ENCODE measurements at places on chromosomes 16 and 17.
A peak's percentile ranks its signal among the peaks of the same experiment; 100 is the strongest.

DNA sequence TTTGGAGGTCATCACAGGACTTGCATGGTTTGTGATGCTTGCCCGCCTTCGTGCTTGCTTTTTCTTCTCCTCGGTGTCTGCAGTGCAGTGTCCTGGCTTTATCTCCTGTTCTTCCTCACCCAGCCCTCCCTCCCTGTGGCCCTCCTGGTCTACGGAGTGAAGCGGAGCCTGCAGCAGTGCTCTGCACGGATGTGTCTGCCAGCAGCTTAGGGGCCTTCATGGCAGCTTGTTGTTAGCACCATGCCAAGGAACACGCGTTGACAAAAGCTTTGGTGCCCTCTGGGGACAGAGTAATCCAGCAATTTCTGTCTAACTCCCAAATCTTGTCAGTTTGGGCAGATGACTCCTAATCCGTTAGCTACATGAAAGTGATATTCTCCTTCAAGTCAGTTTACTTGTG, 9.9 kb downstream of the DHODH start:
- DNase-seq, result no peak

- peak; percentile 35 for DNase-seq
These were observed 661 bp downstream of the LRRC3C start for GRCh38 chr17:39927929-39928857.

- no peak for DNase-seq
These were observed 171.3 kb downstream of the ABCA8 start for GRCh38 chr17:68783861-68784260.

DNA sequence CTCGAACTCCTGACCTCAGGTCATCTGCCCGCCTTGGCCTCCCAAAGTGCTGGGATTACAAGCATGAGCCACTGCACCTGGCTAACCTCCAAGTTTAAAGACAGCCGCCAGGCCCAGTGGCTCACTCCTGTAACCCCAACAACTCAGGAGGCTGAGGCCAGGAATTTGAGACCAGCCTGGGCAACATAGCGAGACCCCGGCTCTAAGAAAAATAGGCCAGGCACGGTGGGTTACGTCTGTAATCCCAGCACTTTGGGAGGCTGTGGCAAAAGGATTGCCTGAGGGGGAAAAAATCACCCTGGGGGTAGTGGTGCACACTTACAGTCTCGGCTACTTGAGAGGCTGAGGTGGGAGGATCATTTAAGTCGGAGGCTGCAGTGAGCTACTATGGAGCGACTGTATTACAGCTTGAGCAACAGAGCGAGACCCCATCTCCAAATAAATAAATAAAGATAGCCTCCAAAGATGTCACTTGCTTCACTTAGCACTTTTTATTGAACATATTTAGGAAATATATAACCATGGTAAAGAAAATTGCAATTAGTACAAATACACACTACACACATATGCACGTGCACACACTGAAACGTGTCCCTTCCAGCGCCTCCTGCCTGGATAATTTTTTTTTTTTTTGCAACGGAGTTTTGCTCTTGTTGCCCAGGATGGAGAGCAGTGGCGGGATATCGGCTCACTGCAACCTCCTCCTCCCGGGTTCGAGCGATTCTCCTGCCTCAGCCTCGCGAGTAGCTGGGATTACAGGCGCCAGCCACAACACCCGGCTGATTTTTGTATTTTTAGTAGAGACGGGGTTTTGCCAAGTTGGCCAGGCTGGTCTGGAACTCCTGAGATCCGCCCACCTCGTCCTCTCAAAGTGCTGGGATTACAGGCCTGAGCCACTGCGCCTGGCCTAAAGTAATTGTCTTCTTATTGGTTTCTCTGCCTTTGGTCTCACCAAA, 1.4 kb upstream of the BCKDK start:
- no peak for DNase-seq

- DNase-seq, result no peak
These were observed 26.8 kb downstream of the WSCD1 start for GRCh38 chr17:6097005-6097279.

DNA sequence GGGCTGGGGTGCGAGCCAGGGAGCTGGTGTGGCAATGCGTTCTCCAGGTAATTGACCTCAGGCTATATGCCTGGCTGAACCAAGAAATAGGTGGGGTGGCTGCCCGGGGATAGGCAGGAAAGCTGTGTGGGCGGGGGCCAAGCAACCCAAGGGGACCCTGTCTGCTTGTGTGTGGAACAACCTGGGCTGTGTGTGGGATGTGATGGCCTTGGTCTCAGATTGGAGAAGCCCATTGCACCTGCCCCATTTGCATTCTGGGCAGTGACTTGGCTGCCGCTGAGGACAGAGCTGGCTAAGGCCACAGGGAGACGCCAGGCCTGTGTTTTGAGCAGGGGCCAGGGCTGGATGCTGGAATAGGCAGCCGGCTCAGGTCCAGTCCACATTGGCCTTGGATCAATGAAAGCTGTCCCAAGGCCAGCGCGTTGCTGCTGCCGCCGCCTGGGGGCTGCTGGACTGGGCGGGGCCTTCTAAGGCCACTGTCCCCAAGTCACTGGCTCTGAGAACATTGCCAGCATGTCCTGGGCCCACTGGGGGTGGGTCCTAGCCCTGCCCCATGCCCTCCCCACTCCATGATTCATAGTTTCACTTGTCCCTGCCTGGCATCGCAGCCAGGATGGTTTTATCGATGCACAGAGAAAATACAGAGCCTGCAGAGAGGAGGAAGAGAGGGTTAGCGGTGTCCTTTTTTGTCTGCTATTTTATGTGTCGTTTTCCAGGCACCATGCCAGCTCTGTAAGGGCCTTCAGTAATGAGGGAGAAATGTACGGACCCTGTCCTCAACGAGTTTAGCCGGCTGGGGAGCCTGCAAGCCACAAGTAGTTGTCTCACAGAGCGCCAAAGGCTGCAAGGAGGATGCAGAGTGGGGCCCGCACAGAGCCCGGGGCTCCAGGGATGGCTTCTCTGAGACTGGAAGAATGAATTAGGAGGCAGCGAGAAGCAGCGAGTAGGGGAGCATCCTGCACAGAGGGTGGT, 43.9 kb downstream of the NKD1 start:
- no peak for DNase-seq

GRCh38 chr17:46154151-46154816, 38.9 kb downstream of the KANSL1 start:
- peak; percentile 65 for DNase-seq

GRCh38 chr17:57956291-57957119, 1.3 kb upstream of the CUEDC1 start:
- no peak for DNase-seq

- DNase-seq, result no peak
These were observed 6.1 kb upstream of the KRT10 start for GRCh38 chr17:40828454-40829044.

GRCh38 chr17:81840826-81841778, 6.3 kb upstream of the PPP1R27 start:
- no peak for DNase-seq

- DNase-seq, result no peak
These were observed 3.1 kb downstream of the NETO2 start for GRCh38 chr16:47140686-47141085.

GRCh38 chr17:16439303-16439791, 24.0 kb downstream of the TRPV2 start:
- DNase-seq, result no peak

DNA sequence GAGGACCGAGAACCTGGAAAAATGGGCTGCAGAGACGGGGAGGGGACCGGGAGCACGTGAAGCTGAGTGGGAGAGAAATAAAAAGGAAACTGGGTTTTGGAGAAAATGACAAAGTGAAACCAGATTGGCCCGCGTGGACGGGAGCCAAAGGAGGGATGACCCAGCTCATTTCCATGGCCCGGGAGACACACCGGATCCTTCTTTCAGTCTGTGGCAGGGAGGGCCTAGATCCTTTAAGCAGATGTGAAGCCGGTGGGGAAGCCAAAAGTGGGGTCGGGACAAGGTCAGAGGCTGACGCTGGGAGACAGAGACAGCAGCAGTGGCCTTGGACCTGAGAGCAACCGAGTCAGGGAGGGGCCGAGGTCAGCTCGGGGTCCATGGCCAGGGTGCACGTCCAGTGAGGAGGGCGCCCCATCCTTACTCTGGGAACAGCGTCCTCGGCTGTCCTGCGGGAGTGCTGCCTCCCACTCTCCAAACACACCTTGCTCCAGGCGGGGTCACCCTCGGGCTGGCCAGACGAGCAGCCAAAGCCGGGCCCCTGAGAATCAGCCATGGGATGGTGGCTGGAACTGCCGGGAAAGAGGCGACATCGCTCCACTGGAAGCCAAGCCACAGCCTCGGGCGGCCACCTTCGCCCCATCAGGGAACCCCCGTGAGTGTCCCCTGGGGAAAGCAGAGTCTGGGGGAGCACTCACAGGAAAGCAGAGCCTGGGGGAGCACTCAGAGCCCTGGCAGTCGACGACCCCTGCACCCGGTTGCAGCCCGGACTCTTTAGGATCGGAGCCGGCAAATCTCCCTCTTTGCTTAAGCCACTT, 17.3 kb downstream of the CA5A start:
- DNase-seq, result peak; percentile 11

DNA sequence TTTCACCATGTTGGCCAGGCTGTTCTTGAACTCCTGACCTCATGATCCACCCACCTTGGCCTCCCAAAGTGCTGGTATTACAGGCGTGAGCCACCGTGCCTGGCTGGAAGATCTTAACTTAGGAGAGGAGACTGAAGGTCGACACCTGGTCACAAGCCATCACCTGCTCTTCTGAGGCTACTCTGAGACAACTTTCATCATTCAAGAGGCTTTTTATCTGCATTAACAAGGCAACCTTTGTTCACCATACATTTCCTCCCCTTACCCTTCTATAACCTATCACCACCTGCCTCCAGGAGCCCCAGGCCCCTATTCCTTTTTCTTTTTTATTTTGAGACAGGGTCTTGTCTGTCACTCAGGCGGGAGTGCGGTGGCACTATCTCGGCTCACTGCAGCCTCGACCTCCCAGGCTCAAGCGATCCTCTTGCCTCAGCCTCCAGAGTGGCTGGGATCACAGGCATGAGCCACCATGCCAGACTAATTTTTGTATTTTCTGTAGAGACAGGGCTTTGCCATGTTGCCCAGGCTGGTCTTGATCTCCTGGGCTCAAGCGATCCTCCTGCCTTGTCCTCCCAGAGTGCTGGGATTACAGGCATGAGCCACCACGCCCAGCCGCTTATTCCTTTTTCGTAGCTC, 6.2 kb downstream of the LITAF start:
- DNase-seq, result no peak

DNA sequence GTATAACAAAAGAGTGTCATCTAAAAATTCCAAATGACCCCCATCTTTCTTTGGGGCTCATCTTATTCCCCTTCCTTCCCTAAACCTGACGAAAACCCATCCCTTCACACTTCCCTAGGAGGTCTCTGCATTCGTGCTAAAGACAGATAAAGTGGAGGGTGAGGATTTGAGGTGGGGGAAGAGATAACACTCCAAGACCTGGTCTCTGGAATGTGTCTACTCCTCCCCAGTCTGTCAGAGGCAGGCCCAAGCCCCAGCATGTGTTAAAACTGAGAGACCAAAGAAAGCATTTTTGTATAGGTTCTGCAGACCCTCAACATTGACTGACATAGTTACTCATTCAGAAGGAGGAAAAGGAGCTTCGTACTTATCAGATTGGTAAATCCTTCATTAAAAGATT, 11.0 kb upstream of the LHX1 start:
- no peak for DNase-seq

DNA sequence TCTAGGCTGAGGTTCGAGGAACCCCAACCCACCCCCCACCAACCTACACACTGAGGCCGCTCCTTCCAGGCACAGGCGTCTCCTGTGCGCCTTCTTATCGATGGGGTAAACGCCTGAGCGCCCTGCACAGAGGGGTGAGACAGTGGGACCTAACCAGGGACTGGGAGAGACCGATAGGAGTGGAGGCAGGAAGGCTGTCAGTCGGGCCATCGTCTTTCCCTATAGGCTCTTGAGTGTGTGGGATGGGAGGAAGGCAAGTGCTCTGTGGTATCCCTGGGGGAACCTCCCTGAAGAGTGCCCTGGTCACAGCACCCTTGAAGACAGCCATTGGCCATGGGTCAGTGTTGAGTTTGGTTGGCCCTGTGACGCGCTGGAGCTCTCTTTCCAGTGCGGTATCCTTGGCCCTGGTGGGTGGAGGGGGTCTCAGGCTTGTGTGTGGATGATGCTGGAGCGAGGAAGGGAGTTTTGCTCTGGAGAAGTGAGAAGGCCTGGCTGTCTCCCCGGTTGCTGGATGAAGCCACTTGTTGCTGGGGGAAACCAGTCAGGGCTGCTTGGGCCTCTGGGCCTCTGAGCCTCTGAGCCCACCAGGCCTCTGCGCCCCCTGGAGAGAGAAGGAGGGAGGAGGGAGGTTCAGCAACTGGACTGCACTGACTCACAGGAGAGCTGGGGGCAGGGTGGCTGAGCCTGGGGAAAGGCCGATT, 1.7 kb downstream of the GPRC5C start:
- DNase-seq, result no peak

DNA sequence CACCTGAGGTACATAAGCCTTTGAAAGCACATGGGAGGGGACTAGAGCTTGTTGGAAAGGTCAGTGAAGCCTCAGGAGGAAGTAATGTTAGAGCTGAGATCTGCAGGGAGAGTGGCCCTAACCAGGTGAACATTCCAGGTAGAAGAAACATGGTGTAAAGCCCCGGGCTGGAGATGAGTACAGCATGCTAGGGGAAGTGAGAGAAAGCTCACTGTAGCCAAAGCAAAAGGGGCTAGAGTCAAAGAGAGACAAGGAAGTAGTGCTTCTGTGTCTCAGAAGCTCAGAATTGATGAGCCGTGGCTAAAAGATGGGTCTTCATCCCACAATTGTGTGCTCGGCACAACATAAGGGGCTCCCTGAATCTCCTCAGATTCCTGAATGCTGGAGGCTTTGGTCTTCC, 481.8 kb downstream of the XYLT1 start:
- DNase-seq, result no peak

DNA sequence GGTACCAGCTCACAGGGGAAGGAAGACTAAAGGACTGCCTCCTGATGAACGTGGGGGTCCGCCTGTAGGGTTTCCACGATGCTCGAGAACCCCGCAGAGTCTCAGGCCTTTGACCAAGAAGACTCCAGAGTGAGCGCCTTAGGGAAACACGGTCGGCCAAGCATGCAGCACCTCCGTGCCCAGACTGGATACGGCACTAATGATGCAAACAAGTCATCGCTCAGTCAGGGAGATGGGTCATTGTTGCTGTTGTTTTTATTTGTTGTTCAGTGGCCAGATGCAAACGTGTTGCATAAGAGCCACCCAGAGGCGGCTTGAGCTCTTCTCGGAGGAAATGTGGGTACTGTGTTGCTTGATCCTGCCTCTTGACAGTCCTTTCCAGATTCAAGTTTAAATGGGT, 19.3 kb upstream of the RBFOX3 start:
- DNase-seq, result no peak

DNA sequence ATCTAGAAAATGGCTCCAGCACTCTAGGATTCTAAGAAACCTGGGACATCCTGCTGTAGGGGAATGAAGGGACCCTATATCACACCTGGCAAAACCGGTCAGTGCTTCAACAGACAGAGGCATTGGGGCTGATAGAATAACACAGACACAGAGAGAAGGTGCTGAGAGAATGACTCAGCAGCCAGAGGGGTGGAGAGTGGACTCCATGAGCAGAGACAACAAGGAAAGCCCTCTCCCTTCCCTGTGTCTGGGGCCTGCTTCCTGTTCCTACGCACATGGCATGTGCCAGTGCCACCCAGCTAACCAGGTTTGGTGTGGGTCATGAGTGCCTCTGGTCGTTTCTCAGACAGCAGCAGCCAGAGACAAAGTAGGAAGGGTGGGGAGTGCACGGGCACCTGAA, 140.3 kb downstream of the CCT6B start:
- DNase-seq, result peak; percentile 18

- DNase-seq, result no peak
These were observed 10.0 kb downstream of the ATP5PD start for GRCh38 chr17:75036643-75037268.

- peak; percentile 97 for DNase-seq
These were observed 5.8 kb upstream of the KIFC3 start for GRCh38 chr16:57807968-57808528.

- peak; percentile 33 for DNase-seq
These were observed 16.2 kb upstream of the CSF3 start for GRCh38 chr17:39999067-39999466.

Measured in EL (cell line).